ENCODE measurements at places on chromosomes 4 and X.

- no peak for DNase-seq
Measured at GRCh38 chrX:39762266-39762841, 335.4 kb downstream of the BCOR start.

DNA sequence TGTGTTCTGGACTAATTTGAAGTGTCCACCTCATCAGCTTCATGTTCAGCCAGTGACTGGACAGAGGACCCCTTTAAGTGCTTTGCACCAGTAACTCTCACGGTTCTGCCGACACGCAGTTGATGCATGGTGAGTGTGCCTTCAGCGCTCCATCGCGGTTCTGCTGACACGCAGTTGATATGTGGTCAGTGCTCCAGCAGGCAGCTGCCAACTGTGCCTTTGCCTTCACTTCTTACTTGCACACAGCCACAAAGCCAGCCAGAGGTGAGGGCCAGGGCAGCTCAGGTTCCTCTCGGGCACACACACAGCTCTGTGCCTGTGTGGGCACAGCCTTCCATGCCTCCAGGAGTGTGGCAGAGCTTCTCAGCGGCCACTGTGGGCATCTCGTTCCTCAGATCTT lies 12.4 kb downstream of the NKX1-1 start:
- no peak for DNase-seq

GRCh38 chr4:2787230-2788100 lies 5.4 kb upstream of the SH3BP2 start:
- DNase-seq, result no peak

DNA sequence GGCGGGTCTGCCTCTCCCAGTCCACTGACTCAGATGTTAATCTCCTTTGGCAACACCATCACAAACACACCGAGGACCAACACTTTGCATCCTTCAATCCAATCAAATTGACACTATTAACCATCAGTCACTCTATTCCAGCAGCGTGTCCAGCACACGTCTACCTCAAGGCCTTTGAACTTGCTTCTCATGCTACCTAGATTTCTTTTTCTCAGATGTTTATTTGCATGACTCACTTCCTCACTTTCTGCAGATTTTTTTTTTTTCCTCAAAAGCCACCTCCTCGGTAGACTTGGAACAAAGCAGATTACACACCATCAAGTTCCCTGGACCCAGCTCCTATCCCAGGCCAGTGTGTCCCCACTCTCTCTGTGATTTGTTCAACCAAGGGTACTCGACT lies 49.5 kb downstream of the SUPT20HL2 start:
- no peak for DNase-seq

DNA sequence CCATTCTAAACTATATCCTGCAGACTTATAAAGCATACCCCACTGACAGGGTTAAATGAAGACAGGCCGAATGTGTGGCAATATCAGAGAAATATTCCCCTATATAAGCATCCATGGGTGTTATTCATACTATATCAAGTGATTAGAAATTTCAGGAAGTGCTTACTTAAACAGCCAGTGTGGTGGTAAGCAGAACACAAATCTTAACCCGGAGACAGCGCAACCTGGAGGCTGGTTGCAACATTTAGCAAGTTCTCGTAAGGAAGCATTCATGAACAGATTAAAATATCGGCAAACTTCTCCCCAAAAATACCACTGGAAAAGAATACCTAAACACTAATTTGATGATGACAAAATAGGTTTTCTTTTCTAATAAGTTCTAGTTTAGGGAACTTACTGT lies 261.2 kb downstream of the CBLL2 start:
- DNase-seq, result no peak

- DNase-seq, result no peak
Measured at GRCh38 chr4:169849456-169849855, 91.7 kb upstream of the HPF1 start.

- no peak for DNase-seq
Measured at GRCh38 chr4:35802644-35803043, 441.7 kb downstream of the ARAP2 start.

DNA sequence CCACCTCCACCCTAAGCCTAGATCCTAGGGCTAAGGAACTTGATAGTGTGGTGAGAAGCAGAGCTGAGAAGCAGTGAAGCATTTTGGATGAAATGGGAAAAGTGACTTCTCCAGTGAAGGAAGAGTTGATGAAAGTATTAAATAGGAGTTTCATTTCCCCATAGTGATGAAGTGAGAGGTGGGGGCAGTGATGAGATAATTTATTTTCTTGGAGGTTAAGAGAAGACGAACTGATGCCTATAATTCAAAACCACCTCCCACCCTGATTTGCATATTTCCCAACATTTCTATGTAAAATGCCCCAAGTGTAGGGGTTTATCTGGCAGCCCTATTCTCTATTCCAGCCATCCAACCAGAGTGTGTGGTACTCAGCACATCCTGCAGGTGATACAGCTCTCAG lies 6.3 kb downstream of the LONRF3 start:
- DNase-seq, result no peak

GRCh38 chr4:176448761-176449160 lies 129.0 kb downstream of the SPCS3 start:
- DNase-seq, result no peak

GRCh38 chr4:81566161-81566591 lies 94.5 kb upstream of the RASGEF1B start:
- no peak for DNase-seq

DNA sequence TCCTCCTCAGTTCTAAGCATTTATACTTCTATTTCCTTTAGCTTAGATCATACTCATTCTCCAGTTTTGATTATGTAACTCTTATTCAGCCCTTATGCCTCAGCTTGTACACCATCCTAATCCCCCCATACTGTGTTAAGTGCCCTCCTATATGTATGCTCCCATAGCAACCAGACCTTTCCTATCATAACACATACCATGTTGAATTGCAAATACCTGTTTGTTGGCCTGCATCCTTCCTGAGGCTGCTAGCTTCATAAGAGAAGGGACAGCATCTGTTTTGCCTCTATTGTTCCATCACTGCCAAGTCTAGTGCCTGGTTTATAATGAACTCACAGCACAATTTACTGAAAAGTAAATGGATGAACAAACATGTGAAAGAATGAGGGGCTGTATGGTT lies 443.7 kb downstream of the CENPC start:
- no peak for DNase-seq

DNA sequence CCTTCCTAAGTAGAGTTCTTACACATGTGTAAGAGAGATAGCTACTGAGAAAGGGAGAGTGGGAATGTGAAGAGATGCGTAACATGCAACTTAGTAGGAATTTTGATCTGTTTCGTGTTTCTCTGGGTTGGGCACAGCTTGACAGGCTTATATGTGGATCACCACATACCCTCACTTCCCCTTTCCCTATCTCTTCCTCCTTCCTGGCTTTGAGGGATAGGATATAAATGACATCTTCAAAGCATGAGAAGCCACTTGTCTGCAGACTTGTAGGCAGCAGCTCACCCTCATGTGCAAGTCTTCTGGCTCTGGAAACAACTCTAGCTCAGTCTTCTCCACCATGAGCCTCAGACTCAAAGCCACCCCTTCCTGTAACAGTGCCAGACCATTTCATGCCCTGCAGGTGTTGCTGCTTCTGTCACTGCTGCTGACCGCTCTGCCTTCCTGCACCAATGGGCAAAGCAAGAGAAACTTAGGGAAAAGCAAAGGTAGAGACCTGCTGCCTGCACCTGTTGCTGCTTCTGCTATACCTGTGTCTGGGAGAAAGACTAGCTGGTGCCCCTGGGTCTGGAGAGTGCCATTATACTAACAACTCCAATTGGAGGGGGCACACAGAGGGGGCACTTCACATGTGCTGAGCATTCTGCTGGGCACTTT lies 5.4 kb upstream of the PF4V1 start:
- DNase-seq, result no peak

DNA sequence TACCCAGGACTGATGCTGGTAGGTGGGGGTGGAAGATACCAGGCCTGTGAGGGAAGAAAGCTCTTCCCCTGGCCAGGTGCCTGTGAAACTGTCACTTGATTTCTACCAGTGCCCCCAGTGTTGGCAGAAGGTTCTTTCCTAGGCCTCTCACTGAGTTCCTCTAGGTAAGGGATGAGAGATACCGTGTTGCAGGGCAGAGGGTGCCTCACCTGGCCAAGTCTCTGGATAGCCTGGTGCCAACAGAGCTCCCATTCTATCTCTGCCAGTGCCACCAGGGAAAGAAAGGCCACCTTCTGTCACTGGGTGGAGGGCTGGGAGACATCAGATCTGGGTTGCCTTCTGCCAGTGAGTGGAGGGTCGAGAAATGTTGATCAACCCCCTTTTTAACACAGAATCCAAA lies 94.1 kb downstream of the RTL5 start:
- no peak for DNase-seq

DNA sequence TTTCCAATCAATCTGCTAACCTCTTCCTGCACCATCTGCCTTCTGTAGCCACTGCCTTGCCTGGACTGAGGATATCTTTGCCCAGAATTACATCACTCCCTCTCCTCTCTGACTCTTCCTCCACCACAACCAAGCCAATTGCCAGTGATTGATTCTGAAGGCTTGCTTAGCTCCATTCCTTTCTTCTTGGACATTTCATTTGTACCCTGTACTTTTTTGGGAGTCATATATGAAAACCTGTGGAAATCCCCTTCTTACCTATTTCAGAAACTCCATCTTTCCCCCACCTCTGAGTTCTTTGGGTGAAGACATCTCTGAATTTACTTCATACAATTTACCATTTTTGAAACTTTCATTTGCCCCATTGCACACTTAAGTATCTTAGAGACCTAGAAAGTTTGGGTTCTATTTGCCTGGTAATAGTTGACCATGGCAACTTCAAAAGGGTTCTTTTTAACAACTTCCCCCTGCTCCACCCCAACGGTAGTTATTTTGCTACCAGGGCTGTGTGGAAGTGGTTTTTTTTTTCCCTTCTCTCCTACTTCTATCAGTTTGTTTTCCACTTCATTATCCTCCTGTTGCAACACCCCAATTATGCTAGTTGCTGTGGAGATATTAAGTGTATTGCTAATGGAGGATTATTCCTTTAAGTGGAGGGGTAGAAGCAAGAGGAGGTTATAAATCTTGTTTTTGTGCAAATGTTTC lies 14.3 kb downstream of the SGMS2 start:
- DNase-seq, result no peak

DNA sequence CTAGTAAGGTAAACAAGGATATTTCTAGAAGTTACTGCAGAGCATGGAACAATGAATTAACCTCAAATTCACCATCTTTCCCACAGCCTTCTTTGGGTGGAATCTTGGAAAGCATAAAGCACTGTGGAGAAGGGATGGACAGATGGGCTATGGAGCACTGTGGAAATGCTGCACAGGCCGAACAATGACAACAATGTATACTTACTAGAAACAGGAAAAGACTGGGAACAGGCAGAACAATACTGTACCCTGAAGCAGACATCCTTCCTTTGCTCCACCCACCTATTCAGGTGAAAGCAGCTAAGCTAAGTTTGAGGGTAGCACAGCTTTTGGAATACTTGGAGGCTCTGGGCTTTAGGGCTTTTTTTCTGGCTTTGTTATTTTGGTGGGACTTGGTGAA lies 250.6 kb upstream of the KLF8 start:
- DNase-seq, result no peak

DNA sequence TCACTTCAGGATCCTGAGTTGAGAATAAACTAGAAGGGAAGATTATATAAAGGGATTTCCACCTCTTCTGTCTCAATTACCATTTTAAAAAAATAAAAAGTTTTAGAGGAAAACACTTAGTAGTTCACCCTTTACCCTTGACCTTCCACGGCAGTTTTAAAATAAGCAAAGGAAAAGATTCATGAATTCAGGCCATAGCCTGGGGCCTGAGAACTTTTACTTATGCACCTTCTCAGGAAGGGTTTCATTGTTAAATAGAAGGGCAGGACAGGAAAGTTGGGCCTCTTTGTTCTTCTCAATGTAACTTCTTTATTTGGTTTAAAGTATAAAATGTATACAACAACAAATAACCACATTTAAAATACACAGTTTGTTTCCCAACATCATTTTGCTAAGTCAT lies 54.9 kb downstream of the PKD2 start:
- DNase-seq, result no peak

DNA sequence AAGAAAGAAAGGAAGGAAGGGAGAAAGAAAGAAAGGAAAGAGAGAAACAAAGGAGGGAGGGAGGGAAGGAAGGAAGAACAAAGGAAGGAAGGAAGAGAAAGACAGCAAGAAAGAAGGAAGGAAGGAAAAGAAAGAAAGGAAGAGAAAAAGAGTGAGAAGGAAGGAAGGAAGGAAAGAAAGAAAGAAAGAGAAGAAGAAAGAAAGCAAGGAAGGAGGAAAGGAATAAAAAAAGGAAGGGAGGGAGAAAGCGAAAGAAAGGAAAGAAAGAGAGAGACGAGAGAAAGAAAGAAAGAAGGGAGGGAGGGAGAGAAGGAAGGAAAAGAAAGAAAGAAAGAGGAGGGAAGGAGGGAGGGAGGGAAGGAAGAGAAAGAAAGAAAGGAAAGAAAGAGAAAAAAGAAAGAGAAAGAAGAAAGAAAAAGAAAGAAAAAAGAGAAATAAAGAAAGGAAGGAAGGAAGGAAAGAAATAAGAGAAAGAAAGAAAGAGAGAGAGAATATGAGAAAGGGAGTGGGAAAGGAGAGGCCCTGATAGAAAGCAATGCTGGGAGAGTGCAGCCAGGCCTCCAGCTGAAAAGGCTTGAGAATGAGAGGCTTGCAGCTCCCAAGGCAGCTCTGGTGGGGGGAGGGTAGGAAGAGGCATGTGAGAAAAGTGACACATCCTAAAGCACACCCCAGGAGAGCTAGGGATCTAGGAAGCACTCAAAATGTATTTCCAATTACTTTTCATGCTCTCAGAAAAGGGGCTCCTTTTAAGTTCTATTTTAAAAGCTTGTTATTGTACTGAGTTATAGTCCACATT lies 134.0 kb upstream of the ZIC3 start:
- no peak for DNase-seq

DNA sequence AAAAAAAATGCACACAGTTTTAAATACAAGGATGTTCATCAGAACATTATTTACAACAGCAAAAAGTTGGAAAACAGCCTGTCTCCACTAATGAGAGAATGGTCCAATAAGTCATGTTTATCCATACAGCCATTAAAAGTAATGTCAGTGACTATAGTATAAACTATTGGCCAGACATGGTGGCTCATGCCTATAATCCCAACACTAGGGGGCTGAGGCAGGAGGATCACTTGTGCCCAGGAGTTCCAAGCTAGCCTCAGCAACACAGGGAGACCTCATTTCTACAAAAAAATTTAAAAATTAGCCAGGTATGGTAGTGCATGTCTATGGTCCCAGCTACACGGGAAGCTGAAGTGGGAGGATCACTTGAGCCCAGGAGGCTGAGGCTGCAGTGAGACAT lies 48.1 kb upstream of the IL13RA1 start:
- no peak for DNase-seq
